ENCODE measurements at places on chromosomes 3 and 15. TPM values are rescaled to one million over a fixed set of nuclear protein-coding genes. Genes with fewer than 3 reads are reported as not detected.
A peak's percentile ranks its signal among the peaks of the same experiment; 100 is the strongest.

CHRFAM7A gene
- total RNA-seq = not detected

IGDCC3 gene
- total RNA-seq = not detected

ARPP21 gene
- not detected for total RNA-seq

ECE2 gene
- total RNA-seq = not detected

DNA sequence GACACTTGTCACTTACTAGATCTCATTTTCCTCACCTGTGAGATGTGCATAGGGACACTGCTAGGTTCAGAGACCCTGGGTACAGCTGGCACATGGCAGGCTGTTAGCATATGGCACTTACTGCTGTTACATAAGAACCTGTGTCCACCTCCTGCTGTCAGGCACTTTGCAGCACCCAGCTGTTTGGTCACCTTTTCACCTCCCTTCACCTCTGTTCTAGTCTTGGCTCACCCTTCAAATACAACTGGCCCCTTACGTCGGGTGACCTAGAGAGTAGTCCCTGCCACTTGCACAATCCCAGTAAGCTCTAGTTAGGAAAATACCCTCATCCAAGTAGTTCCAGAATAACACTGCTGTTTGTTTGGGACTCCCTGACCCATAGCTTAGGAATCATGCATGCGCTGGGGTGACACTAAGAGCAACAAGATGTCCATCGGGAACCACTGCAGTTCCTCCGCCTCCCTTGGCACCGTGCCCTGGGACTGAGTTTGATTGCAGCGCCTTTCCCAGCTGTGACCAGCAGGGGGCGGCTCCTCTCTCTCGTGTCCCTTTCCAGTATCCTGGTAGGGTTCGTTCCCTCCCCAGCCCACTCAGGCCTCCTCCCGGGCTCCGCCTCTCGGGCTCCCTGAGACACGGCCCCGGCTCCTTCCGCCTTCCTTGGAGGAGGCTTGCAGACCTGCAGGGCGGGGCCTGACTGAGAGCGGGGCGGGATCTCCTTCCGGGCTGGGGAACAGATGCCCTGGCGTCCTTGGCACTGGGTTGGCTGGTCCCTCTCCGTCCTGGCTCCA, 78.6 kb downstream of the ABHD5 start:
- no peaks in the 10 kb centered on the region for H3K36me3 ChIP-seq
- H3K27me3 ChIP-seq = no peaks in the 10 kb centered on the region
- DNase-seq = peak; percentile 99
- peak overlapping the region; percentile 72 for H3K27ac ChIP-seq
- H3K4me3 ChIP-seq = peak overlapping the region; percentile 76

DNA sequence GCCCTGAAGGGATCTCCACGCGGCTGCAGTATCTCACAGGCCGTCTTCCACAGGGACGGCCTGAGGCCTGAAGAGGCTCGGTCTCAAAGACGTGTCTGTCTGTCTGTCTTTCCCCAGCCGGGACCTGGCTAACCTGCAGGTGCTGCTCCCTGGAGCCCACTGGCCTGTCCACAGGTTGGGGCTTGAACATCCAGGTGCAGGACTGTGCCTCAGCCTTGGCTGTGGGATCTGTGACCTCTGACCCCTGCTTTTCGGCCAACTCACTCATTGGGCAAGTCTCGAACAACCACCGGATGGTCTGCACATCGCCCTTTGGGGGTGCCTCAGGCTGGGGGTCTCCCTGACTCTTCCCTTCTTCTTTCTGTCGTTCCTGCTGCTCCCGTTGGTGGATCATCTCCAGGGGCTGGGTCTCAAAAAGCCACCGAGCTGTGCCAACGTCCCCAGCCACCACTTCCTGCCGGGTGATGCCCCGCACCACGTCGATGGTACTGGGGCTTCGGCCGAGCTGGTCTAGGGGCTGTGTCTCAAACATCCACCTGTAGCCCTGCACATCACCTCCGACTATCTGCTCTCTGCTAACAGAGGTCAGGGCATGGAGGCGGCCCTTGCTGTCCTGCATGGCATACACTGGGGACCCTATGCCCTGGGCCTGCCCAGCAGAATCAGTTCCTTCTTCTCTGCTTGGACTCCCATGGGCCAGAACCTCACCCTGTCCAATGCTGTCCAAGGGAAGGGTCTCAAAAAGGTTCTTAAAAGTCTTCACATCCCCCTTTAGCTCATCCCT, 4.8 kb downstream of the XIRP1 start:
- peaks cover 15% of the 10 kb centered on the region for H3K4me1 ChIP-seq
- no peak overlapping the region for H3K4me3 ChIP-seq
- no peaks in the 10 kb centered on the region for H3K36me3 ChIP-seq
- peaks cover 9% of the 10 kb centered on the region for H3K27me3 ChIP-seq
- DNase-seq = no peak

DNA sequence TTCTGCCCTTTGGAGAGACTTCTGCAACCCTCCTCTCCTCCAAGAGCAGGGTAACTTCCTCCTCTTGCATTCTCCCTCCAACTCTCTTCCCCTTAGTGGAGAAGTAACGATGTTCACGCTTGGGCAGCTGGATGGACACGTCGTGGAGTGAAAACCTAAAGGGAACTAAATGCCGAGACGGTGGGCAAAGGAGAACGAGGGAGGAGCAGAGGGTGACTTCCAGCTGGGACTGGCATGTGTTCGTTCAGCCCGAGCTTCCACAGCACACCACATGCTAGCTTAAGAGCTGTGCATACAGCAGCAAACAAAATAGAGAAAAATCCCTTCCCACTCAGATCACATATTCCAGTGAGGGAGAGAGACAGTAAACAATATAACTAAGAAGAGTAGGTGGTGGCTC, 179.8 kb downstream of the SLCO3A1 start:
- peaks cover 23% of the 10 kb centered on the region for H3K4me1 ChIP-seq
- H3K4me3 ChIP-seq = no peak overlapping the region
- no peak overlapping the region for H3K27ac ChIP-seq
- no peaks in the 10 kb centered on the region for H3K36me3 ChIP-seq

DNA sequence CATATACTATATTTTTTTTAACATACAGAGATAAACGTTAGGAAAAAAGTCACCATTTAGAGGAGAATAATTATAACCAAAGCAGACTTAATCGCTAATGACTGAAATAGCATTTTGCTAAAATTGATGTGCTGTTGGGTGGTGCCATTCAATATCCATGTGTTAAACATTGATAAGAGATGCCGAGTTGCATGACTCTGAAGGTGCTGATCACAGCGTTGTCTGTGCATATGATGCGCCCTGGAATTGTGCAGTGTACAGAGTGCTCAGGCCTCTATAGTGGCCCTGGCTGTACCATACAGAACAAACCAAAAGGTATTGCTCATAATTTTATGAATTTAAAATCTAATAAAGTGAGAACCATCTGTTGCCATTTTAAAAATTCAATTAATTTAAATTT, 168.3 kb downstream of the MEIS2 start:
- H3K27me3 ChIP-seq = no peaks in the 10 kb centered on the region
- H3K4me3 ChIP-seq = no peak overlapping the region
- DNase-seq = no peak
- peaks cover 33% of the 10 kb centered on the region for H3K4me1 ChIP-seq
- H3K36me3 ChIP-seq = peaks cover 33% of the 10 kb centered on the region
- no peak overlapping the region for H3K27ac ChIP-seq

GRCh38 chr3:198080521-198081384, 120.7 kb downstream of the LMLN start:
- peak overlapping the region; percentile 68 for H3K4me3 ChIP-seq
- H3K27me3 ChIP-seq = peaks cover 16% of the 10 kb centered on the region
- H3K27ac ChIP-seq = no peak overlapping the region
- no peaks in the 10 kb centered on the region for H3K4me1 ChIP-seq
- H3K36me3 ChIP-seq = no peaks in the 10 kb centered on the region

GRCh38 chr3:45640724-45641361, 46.3 kb downstream of the LIMD1 start:
- DNase-seq = no peak
- H3K27me3 ChIP-seq = no peaks in the 10 kb centered on the region
- peaks cover 81% of the 10 kb centered on the region for H3K4me1 ChIP-seq
- H3K27ac ChIP-seq = peak overlapping the region; percentile 57
- H3K4me3 ChIP-seq = no peak overlapping the region

PIGB gene
- 17.3 TPM for total RNA-seq

DNA sequence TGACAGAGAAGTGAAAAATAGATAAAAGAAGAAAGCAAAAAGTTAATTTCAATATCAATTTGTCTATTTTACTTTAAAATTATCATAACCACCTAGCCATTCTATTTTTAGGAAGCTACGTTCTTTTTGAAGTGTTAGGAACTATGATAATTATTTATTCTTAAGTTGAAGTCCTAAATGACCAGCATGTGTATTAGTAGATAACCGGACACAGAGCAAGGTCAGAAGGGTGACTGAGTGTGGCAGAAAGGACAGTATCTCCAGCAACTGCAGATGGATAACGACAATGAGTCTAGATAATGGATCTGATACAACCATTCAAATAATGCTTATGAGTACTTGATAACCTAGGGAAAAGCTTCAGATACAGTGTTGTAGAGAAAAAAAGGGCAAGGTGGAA, 198.0 kb downstream of the PDE8A start:
- peaks cover 15% of the 10 kb centered on the region for H3K4me1 ChIP-seq
- H3K27ac ChIP-seq = no peak overlapping the region
- peaks cover 7% of the 10 kb centered on the region for H3K27me3 ChIP-seq
- H3K4me3 ChIP-seq = no peak overlapping the region
- no peaks in the 10 kb centered on the region for H3K36me3 ChIP-seq
- no peak for DNase-seq

DNA sequence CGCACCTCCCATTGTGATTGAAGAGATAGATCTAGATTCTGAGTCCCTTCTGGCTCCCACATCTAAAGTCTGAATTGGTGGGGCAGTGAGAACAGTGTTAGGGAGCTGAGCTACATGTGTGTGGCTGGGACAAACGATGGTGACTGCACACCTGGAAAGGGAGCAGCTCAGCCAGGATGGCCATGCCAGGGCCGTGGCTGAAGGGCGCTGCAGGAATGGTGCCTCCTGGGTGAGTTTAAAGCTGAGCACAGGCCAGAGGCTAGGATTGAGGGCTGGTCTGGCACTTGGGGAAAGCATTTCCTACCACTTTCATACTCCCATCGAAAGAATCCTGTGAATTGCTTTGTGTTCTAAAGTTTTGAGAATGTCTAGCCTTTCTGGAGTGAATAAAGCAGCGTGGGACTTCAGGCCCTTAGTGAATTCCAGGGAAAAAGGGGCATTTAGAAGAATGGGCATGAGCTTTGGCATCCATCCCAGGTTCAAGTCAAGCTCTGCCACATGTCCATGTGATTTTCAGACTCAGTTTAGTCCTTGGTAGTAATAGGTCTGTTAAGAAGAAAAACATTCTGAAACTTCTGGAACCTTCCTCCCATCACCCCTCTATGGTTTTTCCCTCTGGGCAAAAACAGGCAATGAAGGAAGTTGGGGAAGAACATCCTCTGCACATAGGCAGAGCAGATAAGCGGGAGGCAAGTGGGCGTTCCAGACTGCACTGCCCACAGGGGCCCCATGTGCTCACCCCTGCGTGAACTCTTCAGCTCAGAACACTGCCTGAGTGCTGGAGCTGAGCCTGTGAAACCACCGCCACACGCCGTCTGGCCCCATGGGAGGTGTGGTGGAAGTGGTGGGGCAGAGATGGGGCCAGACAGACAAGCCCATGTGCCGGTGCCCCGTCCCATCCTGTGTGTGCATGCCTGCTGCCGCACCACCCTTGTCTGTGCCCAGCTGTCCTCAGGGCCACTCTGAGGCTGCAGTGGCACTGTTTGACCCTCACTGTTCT, 12.9 kb upstream of the CPNE9 start:
- peaks cover 2% of the 10 kb centered on the region for H3K27me3 ChIP-seq
- peaks cover 13% of the 10 kb centered on the region for H3K4me1 ChIP-seq
- no peak for DNase-seq
- no peak overlapping the region for H3K27ac ChIP-seq

DNA sequence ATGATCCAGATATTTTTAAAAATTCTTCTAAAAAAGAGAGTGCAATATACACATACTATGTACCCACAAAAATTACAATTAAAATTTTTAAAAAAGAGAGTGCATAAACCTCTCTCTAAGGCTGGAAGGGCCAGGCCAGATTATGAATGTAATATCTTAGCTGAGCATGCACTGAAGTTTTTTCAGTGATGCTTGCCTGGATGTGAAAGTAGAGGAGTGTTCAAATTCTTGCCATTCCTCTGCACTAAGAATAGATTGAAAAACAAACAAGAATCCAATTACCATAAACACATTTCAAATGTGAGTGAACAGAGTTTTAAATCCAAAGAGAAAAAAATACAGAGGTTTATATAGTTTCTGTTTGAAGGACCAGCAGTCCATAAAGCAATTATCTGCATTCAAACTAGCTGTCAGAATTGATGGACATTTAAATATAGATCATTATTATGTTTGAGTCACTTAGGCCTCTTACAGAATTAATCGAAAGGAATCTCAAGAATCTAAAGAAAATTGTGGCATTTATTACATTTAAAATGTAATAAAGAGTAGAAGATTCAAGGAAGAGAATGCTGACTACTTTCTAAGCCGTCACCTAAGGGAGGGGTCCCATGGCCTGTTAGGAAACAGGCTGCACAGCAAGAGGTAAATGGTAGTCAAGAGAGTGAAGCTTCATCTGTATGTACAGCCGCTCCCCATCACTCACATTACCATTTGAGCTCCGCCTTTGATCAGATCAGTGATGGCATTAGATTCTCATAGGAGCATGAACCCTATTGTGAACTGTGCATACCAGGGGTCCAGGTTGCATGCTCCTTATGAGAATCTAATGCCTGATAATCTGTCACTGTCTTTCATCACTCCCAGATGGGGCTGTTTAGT, 159.3 kb upstream of the MDFIC2 start:
- H3K27me3 ChIP-seq = no peaks in the 10 kb centered on the region
- H3K27ac ChIP-seq = no peak overlapping the region
- peak; percentile 18 for DNase-seq
- no peak overlapping the region for H3K4me3 ChIP-seq
- H3K36me3 ChIP-seq = no peaks in the 10 kb centered on the region

- H3K27me3 ChIP-seq = peaks cover 2% of the 10 kb centered on the region
- peaks cover 11% of the 10 kb centered on the region for H3K36me3 ChIP-seq
- no peak for DNase-seq
- no peak overlapping the region for H3K27ac ChIP-seq
Measured at GRCh38 chr3:157531771-157532170, 28.6 kb upstream of the VEPH1 start.

GRCh38 chr15:60975952-60976351, 253.2 kb downstream of the RORA start:
- H3K27ac ChIP-seq = no peak overlapping the region
- no peak for DNase-seq
- peaks cover 6% of the 10 kb centered on the region for H3K36me3 ChIP-seq
- peaks cover 1% of the 10 kb centered on the region for H3K27me3 ChIP-seq

TMEM212 gene
- not detected for total RNA-seq

DNA sequence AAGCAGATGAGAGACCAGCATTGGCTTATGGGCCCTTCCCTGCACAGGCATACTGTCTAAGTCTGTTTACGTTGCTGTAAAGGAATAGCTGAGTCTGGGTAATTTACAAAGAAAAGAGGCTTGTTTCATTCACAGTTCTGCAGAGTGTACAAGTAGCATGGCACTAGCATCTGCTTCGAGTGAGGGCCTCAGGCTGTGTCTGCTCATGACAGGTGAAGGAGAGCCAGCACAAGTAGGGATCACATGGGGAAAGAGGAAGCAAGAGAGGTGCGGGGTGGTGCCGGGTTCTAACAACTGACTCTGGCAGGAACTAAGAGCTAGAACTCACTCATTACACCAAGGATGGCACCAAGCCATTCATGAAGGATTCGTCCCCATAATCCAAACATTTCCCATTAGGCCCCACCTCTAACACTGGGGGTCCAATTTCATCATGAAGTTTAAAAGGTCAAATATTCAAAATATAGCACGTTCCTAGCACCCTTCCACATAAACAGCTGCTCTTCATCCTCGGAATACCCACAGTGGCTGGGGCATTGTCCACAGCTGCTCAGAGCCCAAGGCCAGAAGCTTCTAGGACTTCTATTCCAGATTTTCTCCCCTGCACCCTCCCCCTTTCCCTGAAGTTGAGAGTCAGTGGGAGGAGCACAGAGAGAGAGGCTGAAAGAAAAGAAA, 5.6 kb downstream of the RTP3 start:
- no peaks in the 10 kb centered on the region for H3K36me3 ChIP-seq
- no peaks in the 10 kb centered on the region for H3K27me3 ChIP-seq
- H3K4me3 ChIP-seq = no peak overlapping the region
- H3K4me1 ChIP-seq = peaks cover 48% of the 10 kb centered on the region
- no peak for DNase-seq
